Brain (organoid and tissue), 16 donors: ENCODE measurements at places on chromosomes 3 and 15. TPM values are rescaled to one million over a fixed set of nuclear protein-coding genes. Genes with fewer than 3 reads are reported as not detected.

Gene ACAD9
- 39.9 TPM for polyA plus RNA-seq

Gene CSTA
- polyA plus RNA-seq = 0.51 TPM

Gene TPRG1
- not detected for polyA plus RNA-seq

Gene CILP
- not detected for polyA plus RNA-seq

Gene CCR8
- not detected for polyA plus RNA-seq

Gene AP3B2
- 78.1 TPM for polyA plus RNA-seq

Gene PP2D1
- not detected for polyA plus RNA-seq

Gene DLG1
- 27.7 TPM for polyA plus RNA-seq

Gene SI
- not detected for polyA plus RNA-seq

Gene CPNE9
- 2.7 TPM for polyA plus RNA-seq

Gene ECE2
- polyA plus RNA-seq = 9.5 TPM

Gene KCNMB2
- polyA plus RNA-seq = 22.3 TPM

Gene C3orf85
- polyA plus RNA-seq = not detected

Gene CCDC54
- polyA plus RNA-seq = not detected

Gene LCTL
- 0.24 TPM for polyA plus RNA-seq

Gene PLOD2
- polyA plus RNA-seq = 1.7 TPM

Gene CELSR3
- 23.1 TPM for polyA plus RNA-seq

Gene ZPLD1
- not detected for polyA plus RNA-seq

Gene MCF2L2
- 8.1 TPM for polyA plus RNA-seq

Gene STXBP5L
- 5.1 TPM for polyA plus RNA-seq

Gene CLCN2
- 2.6 TPM for polyA plus RNA-seq

Gene TNFSF10
- 4.1 TPM for polyA plus RNA-seq

Gene PLSCR5
- polyA plus RNA-seq = not detected

Gene PAK6
- 8.8 TPM for polyA plus RNA-seq

Gene GATM
- 58.9 TPM for polyA plus RNA-seq

Gene GAP43
- polyA plus RNA-seq = 151 TPM

Gene PFKFB4
- polyA plus RNA-seq = 5.6 TPM
